ENCODE measurements at places on chromosomes 13 and 19.

DNA sequence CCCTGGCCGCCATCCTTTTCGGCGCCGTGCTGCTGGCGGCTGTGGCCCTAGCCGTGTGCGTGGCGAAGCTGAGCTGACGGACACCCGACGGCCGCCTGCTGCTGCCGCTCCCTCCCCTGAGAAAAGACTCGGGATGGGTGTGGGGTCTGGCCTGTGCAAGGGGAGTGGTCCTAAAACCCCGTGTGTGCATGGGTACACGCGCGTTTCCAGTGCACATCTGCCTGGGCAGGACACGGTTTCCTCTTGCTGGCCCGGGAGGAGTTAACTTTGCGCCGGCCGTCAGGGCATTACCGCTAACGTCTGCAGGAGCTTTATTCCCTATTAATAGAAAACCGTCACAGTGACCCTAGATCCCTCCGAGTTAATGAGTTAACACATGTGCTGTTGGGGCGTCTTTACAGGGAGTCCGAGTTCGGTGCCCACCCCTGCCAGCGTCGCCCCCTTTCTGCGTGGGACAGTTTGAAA lies 1.3 kb downstream of the RGS9BP start:
- DNase-seq: no peak

- no peak for DNase-seq
Measured at GRCh38 chr19:27752530-27753184, 1460.3 kb downstream of the UQCRFS1 start.

- DNase-seq: peak; percentile 80
Measured at GRCh38 chr13:112688560-112689302, 1.1 kb upstream of the ATP11A start.

- DNase-seq: no peak
Measured at GRCh38 chr13:66446413-66446812, 783.7 kb downstream of the PCDH9 start.

GRCh38 chr13:64248371-64249065 lies 2832.9 kb upstream of the PCDH20 start:
- no peak for DNase-seq

Measured in suppressor macrophage (primary cell).